Placental epithelial cell (primary cell): ENCODE measurements at places on chromosomes 2 and 18. TPM values are rescaled to one million over a fixed set of nuclear protein-coding genes. Genes with fewer than 3 reads are reported as not detected.

The NRBP1 gene
- total RNA-seq: 171 and 233 TPM in 2 replicates

The PUM2 gene
- total RNA-seq: 40.0 and 47.9 TPM in 2 replicates

The PTPRN gene
- total RNA-seq: under 0.01 and 0.11 TPM in 2 replicates

The GPAT2 gene
- total RNA-seq: 1.2 and 14.2 TPM in 2 replicates

The DSG1 gene
- 1.2 and 2.9 TPM in 2 replicates for total RNA-seq

The NEU4 gene
- not detected in 2 replicates for total RNA-seq

The CFC1 gene
- not detected in 2 replicates for total RNA-seq

The CFLAR gene
- 105 and 153 TPM in 2 replicates for total RNA-seq

The HOXD13 gene
- total RNA-seq: not detected in 2 replicates

The STEAP3 gene
- total RNA-seq: 0.39 and 5.2 TPM in 2 replicates

The AGXT gene
- total RNA-seq: not detected in 2 replicates

The SERPINB3 gene
- not detected in 2 replicates for total RNA-seq

The FBLN7 gene
- total RNA-seq: 4.6 and 26.7 TPM in 2 replicates

The NEB gene
- total RNA-seq: 0.54 and 2.7 TPM in 2 replicates

The UGT1A3 gene
- total RNA-seq: 0.43 TPM in 1 of 2 replicates, not detected in the other

The ANTXR1 gene
- total RNA-seq: 21.9 and 22.8 TPM in 2 replicates

The ADD2 gene
- not detected in 2 replicates for total RNA-seq

The OSR1 gene
- total RNA-seq: 114 and 277 TPM in 2 replicates

The CHRNA1 gene
- not detected in 2 replicates for total RNA-seq

The GAL3ST2 gene
- 0.79 TPM in 1 of 2 replicates, not detected in the other for total RNA-seq

The NR4A2 gene
- total RNA-seq: under 0.01 and 0.43 TPM in 2 replicates

The MPV17 gene
- total RNA-seq: 56.1 TPM in 2 replicates

The PAX3 gene
- total RNA-seq: not detected in 2 replicates

The LDLRAD4 gene
- total RNA-seq: under 0.01 TPM in 1 of 2 replicates, not detected in the other

The HOXD8 gene
- not detected in 2 replicates for total RNA-seq

The PROM2 gene
- 101 and 124 TPM in 2 replicates for total RNA-seq

The PLEKHH2 gene
- total RNA-seq: 1.2 and 1.8 TPM in 2 replicates

The ERCC3 gene
- total RNA-seq: 38.0 and 45.1 TPM in 2 replicates

The CYS1 gene
- total RNA-seq: 0.39 TPM in 1 of 2 replicates, not detected in the other

The MROH2A gene
- not detected in 2 replicates for total RNA-seq

The STARD6 gene
- not detected in 2 replicates for total RNA-seq
